Ascending aorta (tissue), 2 donors: ENCODE measurements at places on chromosomes 5 and 9. TPM values are rescaled to one million over a fixed set of nuclear protein-coding genes. Genes with fewer than 3 reads are reported as not detected.

The KIF20A gene
- not detected for total RNA-seq

The SIT1 gene
- not detected for total RNA-seq

The NPR2 gene
- 7.3 TPM for total RNA-seq

The GPR107 gene
- total RNA-seq = 37.4 TPM

The PDE6A gene
- total RNA-seq = not detected

The PLPP7 gene
- 15.8 TPM for total RNA-seq

The SLC9A3 gene
- total RNA-seq = 9.9 TPM

The PLPPR1 gene
- total RNA-seq = not detected

The GRIN1 gene
- total RNA-seq = not detected

The LCP2 gene
- 9.3 TPM for total RNA-seq

The SPINK13 gene
- not detected for total RNA-seq

The SH3TC2 gene
- total RNA-seq = 0.21 TPM

The EQTN gene
- not detected for total RNA-seq

The PCDHA9 gene
- total RNA-seq = not detected

The PCA3 gene
- total RNA-seq = not detected

The C9 gene
- 0.96 TPM for total RNA-seq

The CCDC180 gene
- total RNA-seq = 4.8 TPM

The TMEM252 gene
- not detected for total RNA-seq

The TAF11L10 gene
- not detected for total RNA-seq

The PIK3R1 gene
- 89.3 TPM for total RNA-seq

The MORN5 gene
- not detected for total RNA-seq

The SHISAL2B gene
- not detected for total RNA-seq

The IFNA21 gene
- not detected for total RNA-seq

The HTR1A gene
- total RNA-seq = not detected

The HDHD3 gene
- 16.5 TPM for total RNA-seq

The PDCD1LG2 gene
- total RNA-seq = 1.1 TPM

The OR1J4 gene
- total RNA-seq = not detected

The TIMD4 gene
- total RNA-seq = 1.1 TPM

The MOB3B gene
- total RNA-seq = 2.4 TPM

The MCTP1 gene
- total RNA-seq = 112 TPM

The CENPP gene
- 0.43 TPM for total RNA-seq

The SHOC1 gene
- total RNA-seq = not detected
